Foreskin melanocyte (primary cell): ENCODE measurements at places on chromosomes 3 and 15.

- DNase-seq = no peak
These were observed 23.6 kb upstream of the CADPS start for GRCh38 chr3:62898530-62899496.

DNA sequence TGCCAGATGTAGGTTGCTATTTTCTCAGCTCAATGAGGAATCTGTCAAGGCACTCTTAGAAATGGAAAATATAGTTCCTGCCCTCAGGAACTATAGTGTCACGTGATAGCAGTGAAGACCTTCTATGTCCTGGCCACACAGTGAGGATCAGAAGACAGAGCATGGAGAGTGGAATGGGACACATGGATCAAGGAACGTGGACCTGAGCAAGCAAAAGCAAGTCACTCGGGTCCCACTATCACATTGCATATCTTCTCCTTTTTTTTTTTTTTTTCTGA lies 21.2 kb downstream of the SMAD3 start:
- DNase-seq = no peak

GRCh38 chr3:64814351-64814750 lies 126.6 kb upstream of the ADAMTS9 start:
- no peak for DNase-seq

DNA sequence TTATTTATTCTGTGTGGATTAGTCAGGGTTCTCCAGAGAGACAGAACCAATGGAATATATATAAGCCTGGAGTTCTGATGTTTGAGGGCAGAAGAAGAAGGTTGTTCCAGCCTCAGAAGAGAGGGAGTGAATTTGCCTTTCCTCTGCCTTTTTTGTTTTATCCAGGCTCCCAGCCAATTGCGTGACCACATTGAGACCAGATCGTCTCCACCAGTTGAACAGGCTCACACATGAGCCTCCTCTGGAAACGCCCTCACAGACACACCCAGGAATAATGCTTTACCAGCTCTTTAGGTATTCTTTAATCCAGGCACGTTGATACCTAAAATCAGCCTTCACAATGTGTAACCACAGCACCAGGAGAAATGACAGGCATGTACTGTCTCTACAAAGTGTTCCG lies 923.1 kb downstream of the TBL1XR1 start:
- DNase-seq = no peak

DNA sequence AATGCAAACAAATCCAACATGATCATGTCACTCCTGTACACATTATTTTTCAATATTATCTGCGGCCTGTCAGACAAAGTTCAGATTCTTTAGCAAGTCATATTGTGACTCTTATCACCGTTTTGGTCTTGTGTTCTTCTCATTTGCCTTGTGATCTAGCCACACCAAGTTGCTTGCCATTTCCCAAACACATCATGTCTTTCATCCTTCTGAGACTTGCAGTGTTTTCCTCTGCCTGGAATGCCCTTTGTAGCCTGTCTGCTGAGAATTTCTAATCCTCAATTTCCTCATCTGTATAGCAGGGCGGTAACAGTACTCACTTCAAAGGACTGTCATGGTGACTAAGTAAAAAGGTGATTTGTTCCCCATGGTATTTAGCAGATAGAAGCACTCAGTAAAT lies 135.0 kb downstream of the GREM1 start:
- DNase-seq = peak; percentile 92

DNA sequence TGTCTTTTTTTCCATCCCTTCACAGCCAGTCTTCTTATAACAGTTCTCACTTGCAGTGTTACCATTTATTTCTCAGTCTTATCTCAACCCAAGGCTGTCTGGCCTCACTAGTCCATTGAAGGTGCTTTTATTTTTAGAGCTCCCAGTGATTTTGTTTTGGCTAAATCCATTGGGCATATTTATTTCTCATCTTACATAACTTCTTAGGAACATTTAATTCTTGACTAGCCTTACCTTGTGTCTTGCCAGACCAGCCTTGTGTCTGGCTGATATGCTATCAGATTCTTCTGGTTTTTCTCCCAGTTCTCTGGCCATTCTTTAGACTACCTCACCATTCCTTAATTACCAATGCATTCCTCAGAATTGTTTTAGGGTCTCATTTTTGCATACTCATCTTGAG lies 42.3 kb upstream of the TUSC7 start:
- no peak for DNase-seq

- DNase-seq = no peak
These were observed 36.0 kb downstream of the PSTPIP1 start for GRCh38 chr15:77030928-77031375.

GRCh38 chr3:170424879-170425278 lies 6.2 kb downstream of the CLDN11 start:
- no peak for DNase-seq

GRCh38 chr3:153246806-153247205 lies 84.8 kb downstream of the RAP2B start:
- peak; percentile 83 for DNase-seq

- no peak for DNase-seq
These were observed 56.2 kb upstream of the GLCE start for GRCh38 chr15:69104050-69104750.

DNA sequence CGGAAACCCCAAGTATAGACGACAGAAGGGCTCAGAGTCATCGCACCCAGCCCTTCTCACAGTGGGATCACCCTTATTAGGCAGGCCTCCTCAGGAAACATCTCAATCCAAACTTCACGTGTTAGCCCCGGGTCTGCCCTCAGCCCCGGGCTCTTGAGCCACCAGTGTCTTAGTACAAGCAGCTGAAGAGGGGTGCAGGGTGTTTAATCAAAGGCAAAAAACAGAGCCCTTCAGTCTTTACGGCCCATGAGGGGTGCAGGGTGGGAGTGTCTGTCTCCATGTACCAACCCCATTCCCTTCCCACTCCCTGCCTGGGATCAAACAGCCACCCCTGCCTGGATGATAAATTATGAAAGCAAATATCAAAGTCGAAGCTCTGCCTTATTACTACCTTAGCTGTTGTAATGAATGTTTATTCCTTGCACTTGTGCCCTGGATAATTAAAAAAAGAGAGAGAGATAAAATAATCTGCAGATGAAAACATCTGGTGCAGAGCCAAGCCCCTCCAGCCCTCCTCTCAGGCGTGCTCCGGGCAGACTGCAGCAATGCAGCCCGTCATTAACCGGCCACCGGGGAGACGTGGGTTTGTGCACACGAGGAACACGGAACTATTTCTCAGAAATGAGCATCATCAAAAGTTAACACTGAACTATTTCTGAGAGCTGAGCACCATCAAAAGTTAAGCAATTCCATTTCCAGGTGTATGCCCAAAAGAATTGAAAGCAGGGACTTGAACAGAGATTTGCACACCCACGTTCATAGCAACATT lies 64.5 kb downstream of the ADAMTS17 start:
- DNase-seq = no peak

DNA sequence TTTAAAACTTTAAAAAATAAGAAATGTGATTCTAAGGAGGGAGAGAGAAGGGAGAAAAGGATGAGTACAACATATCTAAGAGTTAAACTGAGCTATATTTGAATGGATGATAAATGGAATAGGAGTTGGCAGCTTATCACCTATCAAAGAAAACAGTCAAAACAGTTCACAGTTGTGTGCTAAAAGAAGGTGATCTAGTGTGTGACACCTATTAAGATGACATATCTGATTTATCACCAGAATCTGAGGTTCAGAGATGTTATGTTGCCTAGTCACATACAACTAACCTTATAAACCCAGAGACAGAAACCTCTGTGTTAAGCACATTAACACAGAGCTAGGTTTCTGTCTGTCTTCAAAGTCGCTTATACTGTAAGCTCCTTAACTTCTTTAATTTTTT lies 3.0 kb downstream of the ATP13A3 start:
- DNase-seq = no peak

DNA sequence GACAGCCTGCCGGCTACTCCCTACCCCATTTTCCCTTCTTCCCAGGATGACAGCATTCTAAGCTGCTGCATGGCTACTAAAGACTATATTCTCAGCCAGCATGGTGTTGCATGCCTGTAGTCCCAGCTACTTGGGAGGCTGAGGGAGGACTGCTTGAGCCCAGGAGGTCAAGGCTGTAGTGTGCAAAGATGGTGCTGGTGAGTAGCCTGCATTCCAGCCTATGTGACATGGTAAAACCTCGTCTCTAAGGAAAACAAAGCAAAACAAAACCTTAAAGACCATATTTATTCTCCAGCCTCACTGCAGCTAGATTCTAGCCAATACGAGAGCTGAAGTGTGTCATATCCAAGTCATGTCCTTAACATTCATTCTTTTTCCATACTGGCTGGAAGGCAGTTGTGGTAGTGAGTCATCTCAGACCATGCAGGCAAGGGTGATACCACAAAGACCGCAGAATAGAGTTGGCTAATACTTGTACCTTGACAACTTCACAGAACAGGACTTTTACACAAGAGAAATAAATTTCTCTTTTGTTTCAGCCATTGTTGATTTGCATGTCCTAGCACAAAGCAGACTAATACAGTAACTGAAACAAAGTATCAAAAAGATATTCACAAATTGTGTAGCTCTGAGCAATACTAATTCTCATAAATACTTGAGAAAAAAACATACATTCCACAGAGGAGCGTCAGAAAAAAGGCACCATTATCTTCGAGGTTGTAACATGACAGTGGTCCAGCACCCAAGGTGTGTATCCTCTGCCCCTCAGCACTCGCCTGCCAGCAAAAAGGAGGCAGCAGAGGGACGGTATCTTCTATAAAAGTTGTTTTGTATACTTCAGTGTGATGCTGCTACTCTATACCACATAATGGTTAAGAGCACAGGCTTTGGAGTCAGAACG lies 14.8 kb downstream of the PBRM1 start:
- DNase-seq = peak; percentile 99

GRCh38 chr3:13515786-13516759 lies 32.9 kb upstream of the FBLN2 start:
- DNase-seq = no peak

GRCh38 chr3:134453631-134454030 lies 32.2 kb downstream of the ANAPC13 start:
- no peak for DNase-seq

DNA sequence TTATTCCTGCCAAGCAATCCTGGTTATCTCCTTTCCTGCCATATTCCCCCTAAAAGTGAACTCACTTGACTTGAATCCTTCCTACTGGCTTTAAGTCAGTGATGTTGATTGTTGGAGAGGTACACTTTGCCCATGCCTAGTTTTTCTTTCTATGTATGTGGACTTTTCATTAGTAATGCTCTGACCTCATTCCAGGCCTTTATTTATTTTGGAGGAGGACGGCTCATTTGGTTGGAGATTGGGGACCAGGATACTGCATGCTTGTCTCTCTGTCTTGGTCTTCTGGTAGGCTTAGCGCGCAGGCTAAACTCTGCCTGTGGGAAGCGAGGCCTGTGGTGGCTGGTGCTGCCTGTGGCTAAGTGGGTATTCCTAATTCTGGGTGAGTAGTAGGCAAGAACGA lies 29.1 kb upstream of the MTMR10 start:
- DNase-seq = no peak

- no peak for DNase-seq
These were observed 394.3 kb upstream of the C2CD4B start for GRCh38 chr15:62559381-62559733.

- DNase-seq = no peak
These were observed 61.7 kb downstream of the XXYLT1 start for GRCh38 chr3:195209083-195209846.

DNA sequence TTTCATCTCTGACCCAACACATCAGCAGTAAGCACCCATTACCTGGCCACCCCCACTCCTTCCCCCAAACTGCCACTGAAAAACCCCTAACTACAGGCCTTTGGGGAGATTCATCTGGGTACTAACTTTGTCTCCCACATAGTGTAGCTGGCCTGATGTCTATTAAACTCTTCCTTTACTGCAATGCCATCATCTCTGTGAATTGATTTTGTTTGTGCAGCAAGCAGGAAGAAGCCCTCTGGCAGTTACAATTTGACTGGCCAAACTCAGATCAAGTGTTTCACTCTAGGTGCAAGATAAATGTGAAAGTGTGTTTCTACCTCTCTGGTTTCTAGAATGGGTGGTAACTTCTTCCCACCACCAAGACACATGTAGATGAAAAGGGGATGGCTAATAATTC lies 26.7 kb upstream of the OR5K4 start:
- no peak for DNase-seq

DNA sequence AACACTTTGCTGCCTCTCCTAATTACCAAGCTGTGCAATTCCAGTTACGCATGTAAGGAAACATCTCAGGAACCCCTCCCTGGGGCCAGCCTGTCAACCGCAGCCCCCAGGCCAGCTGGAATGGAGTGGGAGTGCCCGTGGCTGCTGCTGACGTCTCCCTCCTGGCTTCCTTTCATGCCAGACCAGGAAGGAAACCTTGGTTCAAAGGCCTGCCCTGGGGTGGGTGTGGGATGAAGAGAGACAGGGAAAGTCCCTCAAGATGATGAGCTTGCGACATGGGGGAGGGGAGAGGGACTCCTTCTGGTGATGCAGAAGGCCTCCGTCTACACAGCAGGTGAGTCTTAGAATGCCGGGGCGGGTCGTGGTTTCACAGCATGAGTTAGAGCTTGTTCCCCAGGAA lies 11.4 kb upstream of the CYP11A1 start:
- DNase-seq = no peak

DNA sequence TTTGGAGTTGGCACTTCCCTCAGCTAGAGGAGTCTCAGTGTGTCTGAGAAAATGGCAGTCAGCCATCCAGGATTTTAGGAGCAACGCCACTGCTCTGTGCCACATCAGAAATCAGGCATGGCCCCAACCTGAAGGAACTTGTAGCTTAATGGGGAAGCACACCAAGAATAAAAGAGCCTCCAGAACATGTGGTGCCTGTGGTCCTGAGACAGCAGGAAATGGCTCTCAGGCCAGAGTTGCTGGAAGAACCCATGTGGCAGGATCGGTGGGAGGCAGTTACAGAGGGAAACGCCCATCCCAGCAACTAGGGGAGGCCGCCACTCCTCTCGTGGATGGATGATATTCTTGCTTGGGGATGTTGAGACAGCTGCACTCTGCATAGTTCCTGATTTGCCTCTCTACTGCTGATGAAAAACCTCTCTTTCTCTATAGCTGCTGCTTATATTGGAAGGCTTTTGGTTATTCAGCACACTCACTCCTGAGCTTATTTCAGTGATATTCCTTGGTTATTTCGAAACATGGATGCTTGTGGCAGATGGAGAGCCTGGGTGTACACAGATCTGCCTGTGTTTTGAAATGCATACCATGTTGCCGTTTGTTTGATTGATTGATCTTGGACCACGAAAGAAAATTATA lies 52.4 kb downstream of the KLHL25 start:
- no peak for DNase-seq

DNA sequence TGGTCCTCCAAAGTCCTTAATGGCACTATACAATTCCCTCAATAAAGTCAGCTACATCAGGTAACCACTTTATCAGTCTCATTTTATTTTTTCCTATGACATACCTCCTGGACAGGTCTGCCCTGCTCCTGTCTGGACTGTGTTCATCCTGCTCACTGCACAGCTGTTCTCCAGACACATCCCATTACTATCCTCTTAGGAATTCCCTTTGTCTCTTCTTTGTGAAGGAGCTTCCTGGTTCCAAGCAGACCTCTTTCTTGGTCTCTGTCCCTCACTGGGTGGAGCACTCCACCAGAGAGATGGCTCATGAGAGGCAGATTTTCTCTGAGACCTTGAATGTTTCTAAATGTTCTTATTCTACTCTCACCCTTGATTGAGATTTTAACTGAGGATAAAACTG lies 60.1 kb downstream of the KY start:
- no peak for DNase-seq
